Psoas muscle (tissue), 8 donors: ENCODE measurements at places on chromosomes 12 and 14. TPM values are rescaled to one million over a fixed set of nuclear protein-coding genes. Genes with fewer than 3 reads are reported as not detected.

DNA sequence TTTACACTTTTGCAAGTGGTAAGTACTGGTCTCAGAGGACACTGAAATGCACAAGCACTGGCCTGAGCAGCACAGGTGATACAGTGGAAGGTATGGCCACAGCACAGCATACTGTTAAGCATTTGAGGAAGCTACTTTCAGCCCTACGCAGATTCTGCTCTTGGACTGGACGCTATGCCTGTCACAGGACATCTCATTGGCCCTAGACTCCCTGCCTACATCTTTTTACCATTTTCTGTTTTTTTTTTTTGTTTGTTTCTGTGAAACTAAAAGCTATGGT is 144.2 kb upstream of the ABCD2 start:
- DNase-seq = no peak

DNA sequence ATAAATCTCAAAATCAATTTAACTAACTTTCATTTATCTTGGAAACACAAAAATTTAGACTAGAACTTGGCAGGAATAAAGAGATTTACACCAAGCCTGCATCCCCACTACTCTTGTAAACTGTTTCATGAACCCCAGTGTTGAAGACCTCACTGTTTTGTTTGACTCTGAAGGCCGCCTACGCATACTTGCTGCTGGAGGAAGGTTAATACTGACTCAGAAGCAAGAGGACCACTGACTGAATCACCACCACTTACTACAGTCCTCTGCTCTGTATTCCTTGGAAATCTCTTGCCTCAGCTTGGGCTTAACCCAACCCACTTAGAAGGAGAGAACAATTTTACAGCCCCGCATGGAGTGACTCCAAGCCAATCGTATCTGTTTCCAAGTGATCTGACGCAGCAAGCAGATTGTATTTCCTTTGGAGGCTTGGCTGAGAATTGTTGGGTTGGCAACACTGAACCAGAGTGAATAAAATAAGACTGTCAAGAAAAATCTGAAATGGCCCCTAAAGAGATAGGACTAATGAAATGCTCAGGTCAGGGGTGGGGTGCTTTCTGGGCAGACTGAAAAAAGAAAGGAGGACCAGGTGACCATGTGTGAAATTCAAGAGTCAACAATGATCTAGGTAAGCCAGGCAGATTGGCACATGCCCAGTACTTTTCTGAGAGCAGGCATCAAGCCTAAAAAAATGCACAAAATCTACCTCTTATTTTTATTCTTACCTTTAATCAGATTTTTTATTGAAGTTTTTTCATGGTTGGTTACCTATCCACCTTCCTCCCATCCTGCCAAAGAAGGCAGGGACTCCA is 248.6 kb downstream of the ZFP36L1 start:
- DNase-seq = peak; percentile 66

Gene KRT6C
- polyA plus RNA-seq = not detected

Gene CALM1
- 1,064 TPM for polyA plus RNA-seq

DNA sequence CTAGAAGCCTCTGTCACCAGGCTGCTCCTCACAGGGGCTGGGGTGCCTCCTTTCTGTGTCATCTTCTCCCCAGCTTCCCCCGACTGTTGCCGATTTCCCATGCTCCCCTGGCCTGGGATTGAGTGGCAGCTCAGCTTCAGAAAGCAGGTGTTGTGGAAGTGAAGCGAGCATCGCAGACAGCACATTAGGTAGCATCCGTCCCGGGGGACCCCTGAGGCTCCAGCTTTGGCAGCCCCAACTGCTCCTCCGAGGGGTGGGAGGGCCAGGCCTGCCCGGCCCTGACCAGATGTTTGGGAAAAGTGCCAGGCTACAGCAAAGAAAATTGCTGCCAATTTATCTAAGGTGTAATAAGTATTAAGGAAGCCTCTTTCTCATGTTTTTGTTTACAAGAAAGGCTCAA is 1045.6 kb downstream of the BCL11B start:
- no peak for DNase-seq

DNA sequence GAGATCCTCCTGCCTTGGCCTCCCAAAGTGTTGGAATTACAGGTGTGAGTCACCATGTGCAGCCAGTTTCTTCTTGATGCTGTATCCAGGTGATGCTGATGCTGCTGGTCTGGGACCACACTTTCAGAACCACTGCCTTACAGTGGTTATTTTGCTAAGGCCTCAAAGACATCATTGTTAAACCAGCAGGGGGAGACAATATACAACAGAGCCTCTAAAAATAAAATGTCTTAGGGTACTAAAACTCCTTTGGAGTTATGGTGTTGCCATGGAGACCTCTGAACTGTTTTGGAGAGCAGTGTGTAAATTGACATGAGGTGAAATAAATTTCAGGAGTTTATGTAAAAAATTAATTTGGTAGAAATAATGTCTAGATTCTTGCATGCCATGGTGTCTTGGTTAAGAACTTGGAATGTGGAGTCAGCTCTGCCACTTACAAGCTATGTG is 1.1 kb upstream of the ARG2 start:
- no peak for DNase-seq

Gene SLC7A8
- 44.2 TPM for polyA plus RNA-seq

- no peak for DNase-seq
Measured at GRCh38 chr12:8823565-8824300, 1.3 kb downstream of the A2ML1 start.

Gene TAS2R8
- not detected for polyA plus RNA-seq

DNA sequence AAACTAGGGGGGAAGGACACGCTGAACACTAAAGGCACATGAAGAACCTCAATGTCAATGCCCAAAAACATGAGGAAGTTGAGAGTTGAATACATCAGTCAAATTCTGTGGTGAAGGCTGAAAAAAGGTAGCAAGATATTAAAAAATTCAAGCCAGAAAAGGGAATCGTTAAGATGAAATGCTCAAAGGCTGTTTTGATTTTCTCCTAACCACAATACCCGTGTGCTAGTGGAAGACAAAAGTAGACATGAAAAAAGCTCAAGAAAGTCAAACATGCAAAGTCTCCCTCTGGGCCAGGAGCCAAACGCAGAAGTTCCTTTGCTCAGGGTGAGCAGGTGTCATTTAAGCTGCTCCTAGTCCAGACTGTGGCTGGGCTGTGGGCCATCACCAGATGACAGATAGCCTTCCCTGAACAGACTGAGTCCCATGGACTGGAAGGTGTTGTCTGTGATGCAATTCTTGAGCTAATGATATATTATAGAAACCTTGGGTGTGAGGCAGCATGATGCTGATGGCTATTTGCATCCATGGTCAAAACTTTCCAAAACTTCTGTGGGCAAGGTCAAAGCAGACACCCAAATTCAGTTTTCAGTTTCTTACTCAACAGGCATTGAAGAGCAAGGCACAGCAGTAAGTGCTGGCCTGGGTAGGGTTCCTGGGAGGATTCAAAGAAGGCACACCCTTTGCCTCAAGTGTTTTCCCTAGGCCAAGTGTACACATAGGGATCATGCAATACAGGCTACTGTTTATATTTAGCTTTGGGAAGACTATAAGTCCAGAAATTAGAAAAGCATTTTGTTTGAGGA is 81.6 kb downstream of the MYRFL start:
- no peak for DNase-seq

DNA sequence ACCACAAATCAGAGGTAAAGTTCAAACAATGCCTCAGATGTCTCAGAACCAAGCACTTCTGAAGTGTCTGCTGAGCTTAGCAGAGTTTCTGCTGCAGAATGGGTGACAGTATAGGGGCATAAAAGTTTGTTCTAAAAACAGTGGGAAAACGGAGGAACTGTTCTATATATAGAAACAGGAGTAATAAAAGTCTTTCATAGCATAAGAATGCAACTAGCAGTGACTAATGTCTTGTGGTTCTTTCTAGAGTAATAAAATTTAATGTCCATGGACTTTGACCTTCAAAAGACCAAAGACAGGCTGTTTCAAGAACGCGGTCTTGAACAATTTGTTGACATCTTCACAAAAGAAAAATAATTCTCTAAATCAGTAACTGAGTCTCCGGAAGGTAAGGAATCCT is 107.5 kb upstream of the FAR2 start:
- no peak for DNase-seq

GRCh38 chr14:103521951-103522563 is 573 bp downstream of the CKB start:
- peak; percentile 60 for DNase-seq
